ENCODE measurements at places on chromosomes 1 and 21.

DNA sequence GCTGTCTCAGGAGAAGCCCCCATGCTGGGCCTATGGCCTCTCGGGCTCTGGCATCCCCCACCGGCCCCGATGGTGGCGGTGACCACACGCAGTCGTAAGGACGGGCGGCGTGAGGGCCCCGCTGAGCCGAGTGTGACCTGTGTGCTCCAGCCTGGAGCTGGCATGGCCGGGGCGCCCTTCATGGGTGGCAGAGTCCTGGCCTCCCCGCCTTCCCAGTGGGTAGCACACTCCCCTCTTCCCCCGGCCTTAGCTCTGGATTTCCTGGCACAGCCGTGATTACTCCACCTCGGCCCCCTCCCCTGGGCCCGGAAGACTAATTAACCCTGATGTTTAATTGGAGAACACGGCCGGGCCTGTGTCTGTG is 44.6 kb downstream of the SLX9 start:
- DNase-seq: no peak

GRCh38 chr1:206792939-206793607 is 20.8 kb upstream of the IL10 start:
- DNase-seq: no peak

DNA sequence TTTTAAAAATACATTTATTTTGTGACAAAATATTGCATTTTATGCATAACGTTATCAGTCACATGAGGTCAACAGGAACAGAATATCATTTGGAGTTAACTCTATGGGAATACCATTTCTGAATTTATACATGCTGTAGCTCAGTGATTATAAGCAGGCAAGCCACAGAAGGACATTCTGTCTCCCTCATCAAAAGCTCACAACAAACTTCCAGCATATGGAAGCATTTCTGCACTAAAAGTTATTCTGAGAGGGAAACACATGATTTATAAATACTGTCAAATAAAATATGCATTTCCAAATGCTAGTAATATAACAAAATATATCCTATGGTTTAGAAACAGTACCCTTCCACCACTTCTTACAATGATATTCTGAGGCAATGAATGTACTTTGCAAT is 854.1 kb upstream of the B3GALT2 start:
- DNase-seq: no peak

DNA sequence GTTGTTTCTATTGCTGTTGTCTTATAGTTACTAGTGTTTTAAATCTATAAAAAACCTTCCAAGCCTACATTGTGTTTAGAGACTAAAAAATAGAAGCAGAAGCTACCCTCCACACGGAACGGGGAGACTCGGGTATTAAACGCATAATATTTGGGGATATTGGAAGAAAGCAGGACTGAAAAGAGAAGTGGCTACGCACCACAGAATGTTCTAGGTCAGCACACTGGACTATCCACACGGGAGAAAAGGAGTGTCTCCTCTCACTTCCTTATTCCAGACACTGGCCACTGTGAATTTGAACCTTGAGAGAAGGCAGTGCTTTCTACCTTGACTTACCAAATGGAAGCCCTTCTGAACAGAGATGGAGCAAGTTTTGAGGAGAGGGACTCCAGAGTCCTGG is 1.0 kb upstream of the OR10J4 start:
- no peak for DNase-seq

GRCh38 chr1:32388641-32389040 is 5.6 kb downstream of the BSDC1 start:
- DNase-seq: no peak

- DNase-seq: no peak
Observed at GRCh38 chr1:172322219-172323061, 98.0 kb upstream of the C1orf105 start.

- no peak for DNase-seq
Observed at GRCh38 chr1:10629816-10630571, 155.2 kb downstream of the PEX14 start.

DNA sequence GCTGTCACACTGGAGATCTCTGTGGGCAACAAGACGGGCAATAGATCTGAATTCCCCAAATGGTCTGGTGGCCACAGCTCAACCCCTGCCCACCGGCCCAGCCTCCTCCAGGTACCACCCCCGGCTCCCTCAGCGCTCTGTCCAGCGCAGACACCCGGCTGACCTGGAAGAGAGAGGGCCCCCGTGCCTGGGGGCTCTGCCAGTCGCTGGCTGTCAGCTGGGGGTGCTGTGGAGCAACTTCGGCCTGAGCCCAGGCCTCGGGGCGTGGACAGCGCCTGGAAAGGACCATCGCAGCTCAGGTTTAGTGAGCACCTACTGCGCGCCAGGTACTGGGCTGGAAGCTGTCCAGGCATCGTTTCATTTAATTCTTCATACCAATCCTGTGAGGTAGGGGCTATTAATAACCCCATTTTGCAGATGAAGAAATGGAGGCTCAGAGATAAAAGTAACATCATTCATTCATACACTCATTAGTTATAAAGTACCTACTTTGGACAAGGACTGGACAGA is 51.0 kb downstream of the AHDC1 start:
- no peak for DNase-seq

DNA sequence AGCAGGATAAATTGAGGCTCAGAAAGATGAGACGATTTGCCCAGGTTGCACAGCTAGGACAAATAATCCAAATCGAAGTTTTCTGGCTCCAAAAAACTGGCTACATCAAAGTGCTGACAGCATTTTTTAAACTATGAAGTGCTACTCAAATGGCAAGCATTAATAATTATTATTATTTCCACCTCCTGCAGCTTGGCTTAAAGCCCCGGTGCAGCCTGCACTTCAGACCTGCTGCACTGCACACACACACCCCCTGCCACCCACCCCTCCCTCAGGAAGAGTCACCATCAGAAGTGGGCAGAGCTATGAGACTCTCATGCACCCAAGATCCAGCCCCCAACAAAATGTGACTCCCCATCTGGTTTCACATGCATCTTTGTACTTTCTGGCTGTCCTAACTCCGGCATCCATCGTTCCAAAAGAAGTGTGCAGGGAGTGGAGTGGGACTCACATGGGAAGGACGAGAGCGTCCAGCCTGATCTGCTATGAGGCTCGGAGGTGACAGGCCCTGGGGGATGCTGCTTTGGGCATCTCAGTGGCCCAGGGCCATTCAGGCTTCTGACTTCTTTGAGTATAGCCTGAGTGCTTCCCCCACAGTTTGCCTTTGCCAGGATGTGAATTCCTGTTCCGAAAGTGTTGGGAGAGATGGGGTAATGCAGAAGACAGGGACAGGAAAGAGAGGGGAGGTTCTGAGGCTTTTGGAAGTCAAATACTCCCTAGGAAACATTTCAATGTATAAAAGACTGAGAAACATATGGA is 65.0 kb upstream of the FAM20B start:
- no peak for DNase-seq

DNA sequence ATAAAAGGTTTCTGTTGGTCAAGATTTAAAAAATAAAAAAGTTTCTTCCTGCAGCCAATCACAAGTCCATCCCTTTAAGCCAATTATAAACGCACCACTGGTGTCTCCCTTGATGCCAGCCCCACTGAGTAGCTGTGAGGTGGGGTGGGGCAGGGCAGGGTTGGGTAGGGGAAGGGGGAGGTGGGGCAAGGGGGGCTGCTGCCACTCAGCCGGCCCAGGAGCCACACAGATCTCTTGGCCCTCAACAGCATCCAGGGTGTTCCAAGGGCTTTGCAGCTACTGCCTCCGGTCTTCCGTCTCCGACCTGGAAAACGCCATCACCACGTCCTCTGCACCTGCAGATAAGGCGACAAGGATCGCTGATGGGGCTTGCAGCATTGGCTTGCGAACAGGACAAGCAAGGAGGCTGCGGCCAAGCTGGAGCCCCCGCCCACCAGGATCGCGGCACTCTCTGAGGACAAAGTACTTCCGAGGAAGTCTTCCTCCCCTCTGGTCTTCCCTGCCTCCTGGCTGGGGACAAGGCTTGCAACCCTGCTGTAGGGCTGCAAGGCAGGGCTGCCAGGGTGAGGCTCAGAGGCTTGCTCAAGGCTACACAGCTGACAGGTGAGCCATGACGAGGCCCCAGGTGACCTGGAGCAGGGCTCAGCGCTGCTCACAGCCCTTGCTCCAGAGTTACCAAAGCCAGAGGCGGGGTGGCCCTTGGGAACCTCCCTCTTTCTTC is 26.8 kb upstream of the CLSTN1 start:
- no peak for DNase-seq

- DNase-seq: peak; percentile 84
Observed at GRCh38 chr1:66981679-66982078, 56.9 kb downstream of the MIER1 start.

- DNase-seq: no peak
Observed at GRCh38 chr1:56868761-56869160, 14.2 kb downstream of the C8A start.

- no peak for DNase-seq
Observed at GRCh38 chr1:33365560-33365997, 44.7 kb upstream of the A3GALT2 start.

DNA sequence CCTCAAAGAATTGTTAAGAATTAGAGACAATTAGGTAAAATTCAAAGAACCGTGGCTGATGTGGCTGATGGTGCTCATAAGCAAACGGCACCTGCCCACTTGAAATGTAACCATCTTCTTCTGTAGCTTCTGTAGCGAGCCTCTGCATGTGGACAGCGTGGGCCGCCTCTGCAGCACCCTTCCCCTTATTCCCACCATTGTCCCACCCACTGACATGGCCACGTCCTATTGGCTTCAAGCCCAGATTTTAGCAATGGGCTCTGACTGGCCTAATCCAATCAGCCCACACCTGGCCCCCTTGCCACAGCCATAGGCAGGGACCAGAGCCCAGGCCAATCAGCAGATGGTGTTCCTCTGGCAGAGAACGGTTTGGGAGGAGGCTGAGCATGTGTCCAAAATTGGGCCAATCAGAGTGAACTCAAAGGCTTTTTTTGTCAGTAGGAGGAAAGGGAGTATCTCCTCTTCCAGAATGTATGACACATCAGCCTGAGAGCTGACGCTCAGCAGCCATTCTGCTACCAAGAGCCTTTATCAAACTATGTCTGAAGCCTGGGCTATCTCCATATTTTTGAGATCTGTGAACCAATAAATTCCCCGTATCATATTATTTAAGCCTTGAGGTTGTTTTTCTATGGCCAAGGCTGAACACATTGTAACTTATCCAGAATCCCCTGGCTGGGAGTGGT is 518.5 kb downstream of the SMYD3 start:
- DNase-seq: no peak

DNA sequence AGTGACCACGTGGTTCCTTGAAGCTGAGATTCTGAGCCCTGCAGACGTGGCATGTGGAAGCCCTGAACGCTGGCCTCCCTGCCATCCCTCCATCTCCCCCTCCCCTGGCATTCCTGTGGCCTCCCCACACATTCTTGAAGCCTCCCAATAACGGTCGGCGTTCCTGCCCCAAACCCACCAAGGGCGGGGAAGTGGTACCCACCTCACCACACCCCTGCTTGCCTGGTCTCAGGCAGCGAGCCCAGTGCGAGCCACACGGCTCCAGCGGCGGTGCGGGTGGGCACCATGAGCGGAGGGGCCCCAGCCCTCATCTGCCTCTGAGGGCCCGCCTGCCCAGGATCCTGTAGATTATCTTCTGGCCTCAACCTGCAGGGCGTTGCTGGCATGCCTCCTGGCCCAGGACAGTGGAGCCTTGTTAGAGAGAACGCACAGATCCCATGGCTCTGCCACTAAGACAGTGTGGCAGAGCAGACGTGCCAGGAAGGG is 20.6 kb upstream of the PRELP start:
- DNase-seq: no peak

DNA sequence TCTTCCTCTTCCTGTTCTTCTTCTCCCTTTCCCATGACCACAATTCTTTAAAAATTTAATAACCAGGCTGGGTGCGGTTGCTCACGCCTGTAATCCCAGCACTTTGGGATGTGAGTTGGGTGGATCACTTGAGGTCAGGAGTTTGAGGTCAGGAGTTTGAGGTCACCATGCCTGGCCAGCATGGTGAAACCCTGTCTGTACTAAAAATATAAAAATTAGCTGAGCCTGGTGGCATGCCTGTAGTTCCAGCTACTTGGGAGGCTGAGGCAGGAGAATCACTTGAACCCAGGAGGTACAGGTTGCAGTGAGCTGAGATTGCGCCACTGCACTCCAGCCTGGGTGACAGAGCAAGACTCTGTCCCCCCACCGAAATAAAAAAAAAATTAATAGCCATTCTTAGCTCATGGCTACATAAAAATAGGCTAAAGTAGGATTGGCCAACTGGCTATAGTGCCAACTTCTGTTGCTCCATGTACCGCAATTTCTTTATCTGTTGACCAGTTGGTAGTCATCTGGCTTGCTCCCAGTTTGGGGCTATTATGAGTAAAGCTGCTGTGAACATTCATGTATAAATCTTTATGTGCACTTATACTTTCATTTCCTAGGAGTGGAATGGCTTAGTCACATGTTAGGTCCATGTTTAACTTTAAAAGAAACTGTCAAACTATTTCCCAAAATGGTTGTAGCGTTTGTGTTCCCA is 136.3 kb downstream of the PEX14 start:
- no peak for DNase-seq

- no peak for DNase-seq
Observed at GRCh38 chr21:29187944-29188343, 57.5 kb downstream of the MAP3K7CL start.

DNA sequence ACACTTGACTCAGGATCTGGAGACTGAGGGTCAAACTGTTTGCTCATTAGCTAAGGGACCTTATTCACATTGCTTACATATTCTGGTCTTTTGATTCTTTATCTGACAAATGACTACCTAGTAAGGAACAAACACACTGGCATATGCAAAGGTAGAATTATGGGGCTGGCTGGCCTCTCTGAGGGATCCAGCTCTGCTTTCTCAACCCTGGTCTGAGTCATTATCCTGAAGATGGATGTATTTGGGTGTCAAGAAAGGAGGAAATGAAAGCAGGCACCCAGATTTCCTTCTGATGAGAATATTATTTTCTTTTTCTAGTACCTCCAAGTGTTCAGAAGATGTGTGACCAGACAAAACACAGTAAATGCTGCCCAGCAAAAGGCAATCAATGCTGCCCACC is 6.0 kb downstream of the SMCP start:
- no peak for DNase-seq

GRCh38 chr1:5347726-5348125 is 644.5 kb downstream of the NPHP4 start:
- no peak for DNase-seq

GRCh38 chr1:12172042-12172851 is 5.5 kb downstream of the TNFRSF1B start:
- no peak for DNase-seq

DNA sequence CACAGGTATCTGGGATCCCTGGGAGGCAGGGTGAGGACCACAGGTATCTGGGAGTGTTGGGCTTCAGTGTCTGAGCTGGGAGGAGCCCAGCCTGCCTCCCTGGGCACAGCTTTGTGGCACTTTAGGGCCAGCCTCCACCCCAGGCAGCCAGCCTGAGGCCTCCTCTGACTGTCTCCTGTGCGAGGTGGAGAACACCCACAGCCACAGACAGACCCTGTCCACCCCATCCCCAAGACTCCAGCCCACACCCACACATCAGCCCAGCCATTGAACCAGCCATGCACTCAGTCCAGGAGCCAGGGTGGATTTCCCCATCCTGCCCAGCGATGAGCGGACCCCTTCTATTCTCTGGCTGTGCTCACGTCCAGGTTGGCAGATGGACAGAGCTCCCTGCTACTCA is 21.8 kb upstream of the TNFRSF1B start:
- no peak for DNase-seq

GRCh38 chr1:2251786-2252185 is 23.7 kb downstream of the SKI start:
- DNase-seq: no peak

GRCh38 chr1:204127597-204128242 is 24.1 kb downstream of the ETNK2 start:
- peak; percentile 60 for DNase-seq

GRCh38 chr1:180311011-180311730 is 81.1 kb downstream of the LHX4 start:
- DNase-seq: no peak
